ENCODE measurements at places on chromosomes 16 and 17.

GRCh38 chr16:75558846-75559401 is 2.9 kb upstream of the TMEM231 start:
- no peak for DNase-seq

DNA sequence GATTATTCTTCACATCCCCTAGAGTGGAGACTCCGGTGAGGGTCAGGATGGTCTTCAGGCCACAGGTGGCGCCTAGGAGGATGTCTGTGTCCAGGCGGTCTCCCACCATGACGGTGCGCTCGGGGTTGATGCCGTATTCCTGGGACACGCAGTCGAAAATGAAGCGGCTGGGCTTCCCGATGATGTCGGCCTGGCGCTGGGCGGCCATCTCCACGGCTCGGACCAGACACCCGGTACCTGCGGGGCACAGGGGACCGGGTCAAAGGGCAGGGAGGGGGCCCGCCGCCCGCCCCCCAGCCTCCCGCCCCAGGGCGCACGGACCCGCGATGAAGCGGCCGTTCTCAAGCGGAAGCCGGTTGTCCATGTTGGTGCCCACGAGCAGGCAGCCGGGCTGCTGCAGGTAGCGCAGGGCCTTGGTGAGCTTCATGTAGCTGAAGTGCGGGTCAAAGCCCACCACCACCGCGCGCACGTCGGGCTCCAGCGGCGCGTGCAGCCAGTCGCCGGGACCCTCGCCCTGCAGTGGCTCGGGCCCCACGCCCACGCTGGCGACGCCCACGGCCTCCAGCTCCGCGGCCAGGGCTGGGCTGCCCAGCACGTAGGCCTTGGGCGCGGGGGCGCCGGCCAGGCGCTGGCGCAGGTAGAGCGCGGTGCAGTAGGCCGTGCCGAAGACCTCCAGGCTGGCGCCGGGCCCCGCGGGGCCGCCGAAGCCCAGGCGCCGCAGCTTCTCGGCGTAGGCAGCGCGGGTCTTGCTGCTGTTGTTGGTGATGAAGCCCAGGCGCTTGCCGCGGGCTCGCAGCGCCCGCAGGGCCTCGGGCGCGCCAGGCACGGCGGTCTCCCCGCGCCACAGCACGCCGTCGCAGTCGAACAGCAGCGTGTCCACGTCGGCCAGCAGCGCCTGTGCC is 572 bp downstream of the PGP start:
- DNase-seq = no peak

GRCh38 chr16:47481698-47482374 is 20.7 kb downstream of the PHKB start:
- DNase-seq = no peak

- no peak for DNase-seq
Measured at GRCh38 chr16:732936-733335, 6.0 kb downstream of the HAGHL start.

DNA sequence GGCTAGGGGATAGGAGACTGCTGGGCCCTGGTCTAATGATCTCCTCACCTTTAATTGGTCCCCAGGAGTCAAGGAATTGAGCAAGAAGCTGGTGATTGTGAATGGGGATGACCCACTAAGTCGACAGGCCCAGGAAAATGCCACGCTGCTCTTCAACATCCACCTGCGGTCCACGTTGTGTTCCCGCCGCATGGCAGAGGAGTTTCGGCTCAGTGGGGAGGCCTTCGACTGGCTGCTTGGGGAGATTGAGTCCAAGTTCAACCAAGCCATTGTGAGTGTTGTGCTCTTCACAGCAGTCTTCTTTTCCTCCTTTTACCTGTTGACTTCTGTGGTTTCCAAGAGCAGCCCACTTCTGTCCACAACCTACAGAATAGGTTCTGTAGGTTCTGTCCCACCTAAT is 19.4 kb downstream of the POLR2A start:
- DNase-seq = no peak

GRCh38 chr17:74062234-74062633 is 141.2 kb upstream of the RPL38 start:
- DNase-seq = no peak

DNA sequence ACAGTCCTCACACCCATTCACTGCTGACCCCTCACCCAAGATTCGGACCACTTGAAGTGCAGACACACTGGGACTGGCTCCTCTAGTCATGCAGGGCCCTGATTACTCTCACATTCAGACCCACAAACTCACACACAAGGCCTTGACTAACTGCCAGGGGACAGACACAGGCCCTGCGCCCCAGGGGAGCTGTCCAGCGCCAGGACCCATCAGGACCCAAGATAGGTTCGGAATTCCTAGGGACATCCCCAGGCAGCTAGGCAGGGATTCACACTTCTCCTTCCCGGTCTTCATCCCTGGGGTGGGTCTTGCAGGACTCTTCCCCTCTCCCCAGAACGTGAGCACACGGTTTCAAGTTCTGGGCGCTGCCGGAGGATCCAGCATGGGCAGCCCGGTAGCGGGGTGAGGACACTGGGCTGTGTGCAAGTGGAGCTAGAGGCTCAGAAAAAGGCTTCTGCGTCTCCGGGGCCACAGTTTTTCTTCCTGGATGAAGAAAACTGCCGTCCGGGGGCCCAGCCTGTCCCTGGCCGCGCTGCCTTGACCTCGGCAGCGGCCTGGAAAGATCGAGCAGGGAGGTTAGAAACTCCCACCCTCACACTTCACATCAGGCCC is 1.6 kb downstream of the SEZ6 start:
- no peak for DNase-seq

GRCh38 chr16:50887500-50888298 is 145.8 kb downstream of the CYLD start:
- no peak for DNase-seq

DNA sequence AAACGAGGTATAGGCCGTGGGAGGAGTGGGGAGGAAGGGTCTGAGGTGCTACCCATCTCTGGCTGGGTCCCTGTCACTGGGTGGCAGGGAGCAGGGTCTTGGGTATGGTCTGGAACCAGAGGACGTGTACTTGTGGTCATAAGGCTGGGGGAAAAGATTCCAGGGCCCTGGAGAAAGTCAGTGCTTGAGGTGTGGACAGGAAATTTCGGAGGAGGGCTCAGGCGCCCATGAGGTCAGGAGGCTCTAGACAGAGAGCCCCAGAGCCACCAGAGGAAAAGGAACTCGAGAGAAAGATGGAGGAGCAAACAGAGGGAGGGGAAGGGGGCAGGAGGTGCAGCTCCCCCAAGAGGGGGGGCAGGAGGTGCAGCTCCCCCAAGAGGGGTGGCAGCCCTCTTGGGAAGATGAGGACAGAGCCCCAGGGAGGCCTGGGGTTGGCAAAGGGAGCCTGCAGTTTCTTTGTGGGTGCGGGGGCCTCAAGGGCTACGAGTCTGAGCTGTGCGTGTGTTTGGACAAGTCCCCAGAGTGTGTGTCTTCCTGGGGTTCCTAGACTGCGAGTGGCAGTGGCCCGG is 683 bp upstream of the SLC7A6 start:
- DNase-seq = no peak

- no peak for DNase-seq
Measured at GRCh38 chr17:64071111-64071510, 50.7 kb upstream of the ICAM2 start.

- DNase-seq = no peak
Measured at GRCh38 chr17:42879596-42879985, 21.0 kb upstream of the G6PC1 start.

GRCh38 chr16:58515871-58516767 is 802 bp downstream of the SETD6 start:
- peak; percentile 40 for DNase-seq

- no peak for DNase-seq
Measured at GRCh38 chr16:15736529-15736928, 86.5 kb downstream of the NDE1 start.

- DNase-seq = no peak
Measured at GRCh38 chr17:66938656-66939055, 25.9 kb upstream of the CACNG4 start.

DNA sequence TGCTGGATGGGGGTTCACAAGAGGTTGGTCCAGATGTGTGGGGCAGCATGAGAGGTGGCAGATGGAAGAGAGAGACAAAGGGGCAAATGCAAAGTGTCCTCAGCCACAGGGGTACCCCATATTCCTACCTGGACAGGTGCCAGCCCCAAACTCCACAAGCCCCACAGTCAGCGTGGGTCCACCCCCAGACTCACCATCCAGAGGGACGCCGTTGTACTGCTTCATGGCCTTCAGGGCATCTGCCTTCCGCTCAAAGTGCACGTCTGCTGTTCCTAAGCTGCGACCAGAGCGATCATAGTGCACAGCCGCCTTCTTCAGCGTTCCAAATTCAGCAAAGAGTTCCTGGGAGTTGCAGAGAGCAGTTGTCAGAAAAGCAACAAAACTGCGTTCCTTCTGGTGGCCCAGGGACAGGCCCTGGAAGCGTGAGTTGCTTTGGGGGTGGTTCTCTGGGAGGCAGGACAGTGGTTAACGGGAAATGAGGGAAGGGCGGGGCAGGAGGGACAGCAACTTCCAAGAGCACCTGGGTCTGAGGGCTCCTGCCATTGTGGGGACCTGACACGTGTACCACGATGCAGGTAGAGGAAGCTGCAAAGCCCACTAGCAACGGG is 2.3 kb downstream of the ALYREF start:
- no peak for DNase-seq

GRCh38 chr17:42908872-42909700 is 8.5 kb downstream of the G6PC1 start:
- DNase-seq = no peak

GRCh38 chr17:82282239-82283207 is 9.0 kb upstream of the CSNK1D start:
- no peak for DNase-seq
